Liver (tissue), 10 donors: ENCODE measurements at places on chromosomes 6 and 20. TPM values are rescaled to one million over a fixed set of nuclear protein-coding genes. Genes with fewer than 3 reads are reported as not detected.

- DNase-seq = no peak
These were observed 139.6 kb upstream of the SLC35B3 start for GRCh38 chr6:8574749-8575468.

- DNase-seq = no peak
These were observed 104.5 kb downstream of the NOL4L start for GRCh38 chr20:32480371-32481241.

GRCh38 chr6:3433005-3433404, 23.8 kb downstream of the SLC22A23 start:
- DNase-seq = no peak

GRCh38 chr20:33875534-33876026, 64.4 kb downstream of the CHMP4B start:
- no peak for DNase-seq

DNA sequence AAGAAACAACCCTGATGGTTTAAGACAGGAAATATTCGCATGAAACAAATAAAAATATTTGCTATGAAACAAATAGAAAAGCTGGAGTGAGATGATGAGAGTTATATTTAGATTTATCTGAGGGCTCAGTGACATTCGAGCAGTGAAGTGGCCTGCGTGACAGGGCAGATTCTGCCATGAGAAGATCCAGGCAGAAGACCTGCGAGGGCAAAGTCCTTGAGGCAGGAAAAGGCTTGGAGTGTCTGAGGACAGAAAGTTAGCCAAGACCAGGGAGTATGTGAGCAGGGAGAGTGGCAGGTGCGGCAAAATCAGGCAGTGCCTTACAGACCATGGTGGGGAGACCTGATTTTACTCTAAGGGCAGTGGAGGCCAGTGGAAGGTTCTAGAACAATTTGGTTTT, 66.9 kb upstream of the RIN2 start:
- no peak for DNase-seq

GRCh38 chr6:84260926-84261325, 33.5 kb upstream of the CEP162 start:
- no peak for DNase-seq

DNA sequence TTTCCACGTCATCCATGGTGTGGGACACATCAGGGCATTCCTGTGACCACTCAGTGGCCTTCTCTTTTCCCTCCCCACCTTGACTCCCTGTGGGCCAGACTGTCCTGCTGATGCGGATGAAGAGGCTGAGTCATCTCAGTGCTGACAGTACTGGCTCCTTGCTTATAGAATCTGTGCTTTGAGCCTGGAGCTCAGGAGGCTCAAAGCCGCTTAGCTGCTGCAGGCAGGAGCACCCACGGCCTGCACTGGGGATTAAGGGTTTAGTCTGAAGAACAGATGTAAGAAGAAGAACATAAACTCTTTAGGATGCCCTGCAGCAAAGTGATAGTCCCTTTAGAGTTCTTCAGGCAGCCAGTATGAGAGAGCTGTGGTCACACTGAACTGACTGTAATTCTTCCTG, 642.0 kb upstream of the CHD6 start:
- no peak for DNase-seq

DNA sequence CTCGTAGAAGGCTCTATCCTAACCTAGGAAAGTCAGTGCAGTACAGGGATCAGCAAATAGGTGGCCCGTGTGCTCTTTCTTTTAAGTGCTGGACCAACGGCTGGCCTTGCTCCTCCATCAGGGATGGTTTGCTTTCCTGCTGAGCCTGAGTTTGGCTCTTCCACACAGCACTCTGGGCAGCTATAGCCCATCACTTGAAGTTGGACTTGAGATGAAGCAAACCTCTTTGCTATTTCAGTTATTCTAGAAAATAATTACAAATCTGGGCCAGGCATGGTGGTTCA, 66.9 kb upstream of the KCNK16 start:
- no peak for DNase-seq

GRCh38 chr6:135181333-135182070, 394 bp downstream of the MYB start:
- DNase-seq = no peak

GRCh38 chr6:130888246-130888645, 61.0 kb downstream of the SMLR1 start:
- no peak for DNase-seq

DNA sequence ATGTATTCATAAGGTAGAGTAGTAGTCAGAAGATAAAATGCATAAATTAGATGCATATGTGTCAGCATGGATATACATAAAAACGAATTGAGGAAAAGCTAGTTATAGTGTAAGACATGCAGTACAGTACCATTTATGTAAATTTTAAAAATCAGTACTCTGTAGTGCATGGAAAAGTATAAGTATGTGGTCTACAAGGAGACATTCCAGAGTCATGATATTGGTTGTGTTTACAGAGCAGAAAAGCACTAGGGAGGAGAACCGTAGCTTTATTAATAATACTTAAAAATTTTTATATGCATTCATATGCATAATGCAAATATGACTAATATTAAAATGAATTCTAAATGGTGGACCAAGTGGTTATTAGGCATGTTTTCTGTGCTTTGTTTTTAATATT, 220.0 kb downstream of the ZFAND3 start:
- DNase-seq = no peak

- DNase-seq = no peak
These were observed 12.9 kb downstream of the MDGA1 start for GRCh38 chr6:37684801-37685200.

- no peak for DNase-seq
These were observed 36.7 kb downstream of the MAN1A1 start for GRCh38 chr6:119312875-119313338.

DNA sequence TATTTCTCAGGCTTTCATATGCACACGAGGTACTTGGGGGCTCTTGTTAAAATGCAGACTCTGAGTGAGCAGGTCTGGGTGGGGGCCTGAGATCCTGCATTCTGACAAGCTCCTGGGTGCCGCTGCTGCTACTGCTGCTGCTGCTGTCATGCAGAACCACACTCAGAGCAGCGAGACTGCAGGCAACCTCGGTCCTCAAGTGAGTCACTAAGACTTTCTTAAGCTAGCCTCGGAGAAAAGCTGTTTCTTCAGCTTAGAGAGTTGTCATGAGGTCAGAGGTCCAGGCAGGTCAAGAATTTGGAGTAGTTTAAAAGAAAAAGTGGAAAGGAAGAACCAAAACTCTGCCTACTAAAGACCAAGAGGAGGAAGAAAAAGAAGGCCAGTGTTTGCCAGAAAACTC, 92.9 kb downstream of the SPTLC3 start:
- no peak for DNase-seq

- DNase-seq = no peak
These were observed 3.6 kb downstream of the TBC1D20 start for GRCh38 chr20:458776-459175.

DNA sequence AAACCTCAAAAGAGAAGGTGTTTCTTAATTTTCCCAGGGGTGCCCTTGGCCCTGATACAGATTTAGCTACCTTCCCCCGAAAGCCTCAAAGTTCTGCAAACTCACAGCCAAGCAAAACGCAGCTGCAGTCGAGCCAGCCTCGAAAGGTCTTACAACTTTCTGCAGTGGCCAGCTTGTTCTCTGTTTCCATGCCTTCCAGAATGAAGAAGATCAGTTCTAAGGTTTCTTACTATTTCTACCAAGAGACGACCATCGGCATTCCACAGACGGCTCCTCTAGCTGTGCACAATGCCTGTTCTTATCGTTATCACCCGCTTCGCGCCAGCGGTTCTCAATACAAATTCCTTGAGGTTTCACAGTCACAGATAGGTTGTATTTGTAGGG, 28.5 kb upstream of the CCR6 start:
- DNase-seq = no peak

- peak; percentile 76 for DNase-seq
These were observed 699 bp upstream of the HSPA1B start for GRCh38 chr6:31826793-31827285.

GRCh38 chr6:107717781-107718180, 106.3 kb downstream of the SCML4 start:
- DNase-seq = no peak

DNA sequence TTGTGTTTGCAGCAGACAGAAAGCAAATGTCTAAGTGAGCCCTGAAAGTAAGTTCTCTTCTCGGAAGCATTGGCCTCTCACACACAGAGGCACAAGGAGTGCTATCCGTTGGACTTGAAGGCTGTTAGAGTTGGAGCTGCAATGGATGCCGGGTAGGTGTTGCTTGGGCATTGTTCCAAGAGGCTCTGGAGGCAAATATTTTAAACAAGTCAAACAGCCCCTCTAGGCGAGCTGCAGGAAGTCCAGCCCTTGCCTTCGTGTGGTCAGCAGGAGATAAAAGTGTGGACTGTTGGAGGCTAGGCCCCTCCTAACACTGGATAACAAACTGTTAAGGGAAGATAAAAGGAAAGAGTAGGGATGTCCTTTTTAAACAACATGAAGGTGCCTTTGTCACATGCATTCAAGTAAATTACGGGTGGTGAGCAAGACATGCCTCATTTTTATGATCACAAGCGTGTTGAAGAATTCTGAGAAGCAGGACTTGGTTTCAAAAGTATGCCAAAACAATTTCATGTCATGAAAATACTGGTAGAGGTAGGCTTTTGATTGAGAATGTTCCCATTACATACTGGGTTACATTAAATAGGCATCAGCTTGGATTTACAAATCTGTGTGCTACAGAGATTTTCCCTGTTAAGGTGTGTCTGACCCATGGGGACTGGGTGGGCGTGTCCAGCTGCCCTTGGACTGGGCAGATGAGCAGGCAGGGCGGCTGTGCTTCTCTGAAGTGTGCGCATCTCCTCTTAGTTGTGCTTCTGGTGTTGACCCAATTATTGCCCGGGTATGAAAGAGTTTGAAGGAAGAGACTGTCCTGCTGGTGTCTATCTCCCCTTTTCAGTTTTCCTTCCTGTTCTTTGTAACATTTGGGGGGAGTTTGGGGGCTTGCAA, 57.5 kb downstream of the RREB1 start:
- DNase-seq = no peak

GRCh38 chr6:144284783-144285547, at the start of gene UTRN:
TSS of gene UTRN (plus strand) at chr6:144285335. CDS start at chr6:144291829, 6,494 bp downstream.
- DNase-seq = peak; percentile 66

DNA sequence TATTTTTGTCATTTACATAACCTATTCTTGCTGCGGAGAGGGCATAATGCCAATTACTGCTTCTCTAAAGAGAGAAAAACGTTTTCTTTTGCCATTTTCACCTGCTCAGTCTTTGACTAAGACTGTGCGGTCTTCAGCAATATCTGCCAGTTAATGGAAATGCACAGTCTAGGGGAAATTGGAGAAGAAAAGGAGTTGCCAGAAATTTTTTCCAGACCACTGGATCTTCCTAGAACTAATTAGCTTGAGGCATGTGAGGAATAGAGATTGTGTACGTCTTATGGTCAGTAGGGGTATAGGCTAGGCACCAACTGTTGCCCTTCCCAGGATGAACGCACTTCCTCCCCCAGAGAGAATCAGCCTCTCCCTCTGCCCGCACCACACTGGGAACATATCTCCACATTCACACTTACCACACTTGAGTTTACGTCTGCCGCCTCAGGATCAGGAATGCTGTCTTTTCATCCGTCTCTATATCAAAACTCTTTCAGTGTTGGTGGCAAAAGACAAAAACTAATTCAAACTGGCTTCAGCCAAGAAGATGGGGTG, 67.9 kb upstream of the E2F3 start:
- no peak for DNase-seq

DNA sequence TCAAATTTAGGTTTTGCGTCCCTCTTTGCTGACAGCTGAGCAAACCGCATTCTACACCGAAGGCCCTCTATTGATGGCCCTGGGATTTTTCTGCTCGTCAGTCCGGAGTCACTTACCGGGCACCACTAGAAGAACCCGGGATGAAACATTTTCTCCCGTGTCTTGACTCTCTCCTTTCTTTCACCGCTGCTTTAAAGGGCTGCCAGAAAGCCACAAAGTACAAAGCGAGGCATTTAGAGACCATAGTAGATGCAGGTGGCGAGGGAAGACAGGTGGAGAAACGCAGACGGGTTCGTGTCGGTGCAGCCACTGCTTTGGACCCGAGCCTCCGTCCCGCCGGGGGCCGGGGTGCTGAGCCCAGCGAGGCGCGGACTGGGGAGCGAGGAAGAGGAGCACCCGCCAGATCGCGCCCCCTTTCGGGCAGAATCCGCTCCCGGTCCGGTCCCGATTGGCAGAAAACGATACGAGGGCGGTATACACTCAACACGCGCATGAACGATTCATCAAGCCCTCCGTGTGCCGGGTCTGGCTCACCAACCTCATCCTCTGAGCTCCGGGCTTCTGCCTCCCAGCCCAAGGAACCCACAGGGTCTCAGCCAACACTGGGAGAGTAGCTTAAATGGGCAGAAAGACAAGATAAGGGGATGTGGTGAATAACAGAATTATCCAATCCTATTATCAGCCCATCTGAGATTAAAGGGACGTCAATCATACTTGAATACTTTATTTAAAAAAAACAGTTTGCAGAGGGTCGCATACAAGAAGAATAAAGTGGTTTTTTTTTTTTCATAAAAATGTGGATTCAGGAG, 84.9 kb downstream of the TRIM27 start:
- peak; percentile 84 for DNase-seq

DNA sequence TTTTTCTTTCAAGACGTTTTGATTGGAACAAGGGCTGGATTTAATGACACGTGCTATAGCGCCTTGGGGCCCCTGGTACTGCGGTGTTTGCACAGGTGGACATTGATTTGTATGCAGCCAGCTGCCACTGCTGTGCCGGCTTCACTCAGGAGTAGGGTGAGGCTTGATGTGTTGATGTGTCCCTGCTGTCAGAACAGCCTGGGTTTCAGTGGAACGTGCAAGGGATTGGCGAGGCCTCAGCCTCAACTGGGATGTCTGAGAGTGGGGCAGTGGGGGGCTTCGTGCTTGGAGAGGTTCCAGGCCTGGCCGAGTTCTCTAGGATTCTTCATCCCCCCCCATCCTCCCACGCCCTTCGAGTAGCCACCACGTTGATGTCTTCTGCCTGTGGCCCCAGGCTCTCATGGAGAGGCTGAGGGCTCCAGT, 23.0 kb downstream of the PYGB start:
- no peak for DNase-seq

- no peak for DNase-seq
These were observed 225.3 kb downstream of the RIMS1 start for GRCh38 chr6:72111611-72112010.

Gene ULBP3
- 0.92 TPM for total RNA-seq

Gene MYMX
- not detected for total RNA-seq

Gene ALDH5A1
- 26.8 TPM for total RNA-seq

Gene PPP1R16B
- total RNA-seq = 5.7 TPM

Gene DEFB132
- total RNA-seq = 0.08 TPM

Gene GSTA3
- not detected for total RNA-seq

Gene TOX2
- 0.33 TPM for total RNA-seq

Gene PANK2
- total RNA-seq = 27.7 TPM

Gene VSX1
- total RNA-seq = 0.08 TPM

Gene ZFP57
- total RNA-seq = not detected

Gene ZKSCAN4
- 4.7 TPM for total RNA-seq

Gene SNX3
- total RNA-seq = 67.9 TPM

Gene SIRT5
- 9.6 TPM for total RNA-seq

Gene C6orf132
- total RNA-seq = not detected

Gene HMGCLL1
- total RNA-seq = 0.93 TPM

Gene TBXT
- not detected for total RNA-seq

Gene MCHR2
- not detected for total RNA-seq

Gene SYNDIG1
- not detected for total RNA-seq

Gene HLA-DQB1
- total RNA-seq = 12.1 TPM
